ENCODE measurements at places on chromosomes 13 and 19.

- no peak for DNase-seq
These were observed 7.2 kb downstream of the PLEKHF1 start for GRCh38 chr19:29672319-29672932.

DNA sequence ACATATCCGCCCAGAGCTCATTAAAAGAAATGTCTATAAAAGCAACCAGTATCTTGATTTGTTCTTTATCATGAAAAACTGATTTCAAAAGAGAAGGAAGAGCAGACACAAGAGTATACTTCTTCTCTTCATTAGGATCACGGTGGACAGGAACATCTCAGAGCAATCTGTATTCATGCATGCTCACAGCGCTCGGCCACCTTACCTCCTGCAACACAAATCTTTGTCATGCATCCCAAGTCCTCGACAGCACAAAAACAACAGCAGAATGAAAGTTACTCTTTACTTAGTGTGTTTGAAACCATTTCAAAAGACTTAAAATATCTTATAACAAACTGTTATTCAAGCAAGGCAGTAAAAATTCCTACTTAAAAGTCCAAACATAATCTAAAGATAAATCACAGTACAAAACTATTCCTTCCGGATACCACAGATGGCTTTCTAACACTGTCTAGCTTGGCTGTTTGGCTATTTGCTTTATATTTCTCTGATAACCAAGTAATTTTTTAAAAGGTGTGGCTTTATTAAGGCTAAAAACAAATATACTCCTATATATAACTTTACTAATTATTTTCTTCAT is 174.5 kb downstream of the TBC1D4 start:
- DNase-seq = no peak

DNA sequence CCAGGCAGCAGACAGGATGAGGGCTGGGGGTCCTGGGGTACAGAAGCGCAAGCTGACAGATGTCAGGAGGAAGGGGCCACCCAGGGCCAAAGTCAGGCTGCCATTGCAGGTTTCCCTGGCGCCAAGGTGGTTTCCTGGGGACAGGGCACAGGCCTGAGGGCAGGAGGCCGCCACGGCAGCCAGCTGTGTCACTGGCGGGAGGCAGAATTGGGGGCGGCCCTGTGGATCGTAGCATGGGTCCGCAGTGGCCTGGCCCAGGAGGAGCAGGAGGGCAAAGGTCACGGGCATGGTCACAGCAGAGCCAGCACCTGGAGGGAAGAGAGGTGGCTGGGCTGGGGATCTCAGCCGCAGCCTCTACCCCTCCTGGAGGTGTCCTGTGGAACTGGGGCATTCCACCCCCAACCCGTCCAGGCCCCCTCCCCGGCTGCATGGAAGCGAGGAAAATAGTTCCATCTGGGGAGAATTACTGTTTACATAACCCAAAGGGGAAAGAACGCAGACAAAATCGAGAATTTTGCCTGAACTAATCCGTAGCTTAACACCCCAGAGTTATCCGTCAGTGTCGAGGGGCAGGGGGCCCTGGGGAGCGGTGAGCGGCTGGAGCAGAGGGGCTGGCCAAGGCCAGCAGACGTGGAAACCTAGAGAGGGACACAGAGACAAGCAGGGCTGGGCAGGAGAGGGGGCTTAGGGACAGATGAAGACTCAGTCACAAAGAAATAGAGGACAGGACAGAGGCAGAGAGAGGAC is 1.9 kb downstream of the NTN5 start:
- DNase-seq = no peak

- DNase-seq = no peak
These were observed 65.4 kb upstream of the ZNF91 start for GRCh38 chr19:23460656-23461055.

- DNase-seq = no peak
These were observed 15.9 kb downstream of the LHFPL6 start for GRCh38 chr13:39586958-39587605.

GRCh38 chr19:51799774-51800472 is 5.0 kb downstream of the FPR3 start:
- DNase-seq = no peak

GRCh38 chr19:1698636-1699035 is 46.2 kb upstream of the TCF3 start:
- DNase-seq = no peak

DNA sequence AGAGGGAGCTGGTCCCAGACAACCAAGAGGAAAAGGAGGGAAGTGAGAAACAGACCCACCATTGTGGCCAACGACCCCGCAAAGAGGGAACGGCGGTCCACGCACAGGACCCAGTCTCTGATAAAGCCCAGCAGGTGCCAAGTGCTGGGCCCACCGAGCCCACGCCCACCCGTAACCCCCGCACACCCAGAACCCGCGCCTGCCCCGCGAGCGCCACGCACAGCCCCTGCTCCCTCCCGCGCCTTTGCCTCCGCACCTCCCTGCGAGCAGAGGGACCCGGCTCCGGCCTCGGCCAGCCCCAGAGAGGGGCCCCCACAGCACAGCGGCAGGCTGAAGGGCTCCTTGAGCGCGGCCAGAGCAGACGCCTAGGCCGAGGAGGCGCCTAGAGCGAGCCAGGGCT is 1192.2 kb downstream of the PCDH17 start:
- DNase-seq = no peak

- DNase-seq = no peak
These were observed 818.2 kb downstream of the UQCRFS1 start for GRCh38 chr19:28394725-28395124.

GRCh38 chr19:17402982-17403855 is 2.2 kb downstream of the BST2 start:
- DNase-seq = peak; percentile 68

GRCh38 chr13:62453761-62454160 is 1038.1 kb upstream of the PCDH20 start:
- DNase-seq = no peak

- no peak for DNase-seq
These were observed 739.4 kb upstream of the GPC6 start for GRCh38 chr13:92487238-92487637.

DNA sequence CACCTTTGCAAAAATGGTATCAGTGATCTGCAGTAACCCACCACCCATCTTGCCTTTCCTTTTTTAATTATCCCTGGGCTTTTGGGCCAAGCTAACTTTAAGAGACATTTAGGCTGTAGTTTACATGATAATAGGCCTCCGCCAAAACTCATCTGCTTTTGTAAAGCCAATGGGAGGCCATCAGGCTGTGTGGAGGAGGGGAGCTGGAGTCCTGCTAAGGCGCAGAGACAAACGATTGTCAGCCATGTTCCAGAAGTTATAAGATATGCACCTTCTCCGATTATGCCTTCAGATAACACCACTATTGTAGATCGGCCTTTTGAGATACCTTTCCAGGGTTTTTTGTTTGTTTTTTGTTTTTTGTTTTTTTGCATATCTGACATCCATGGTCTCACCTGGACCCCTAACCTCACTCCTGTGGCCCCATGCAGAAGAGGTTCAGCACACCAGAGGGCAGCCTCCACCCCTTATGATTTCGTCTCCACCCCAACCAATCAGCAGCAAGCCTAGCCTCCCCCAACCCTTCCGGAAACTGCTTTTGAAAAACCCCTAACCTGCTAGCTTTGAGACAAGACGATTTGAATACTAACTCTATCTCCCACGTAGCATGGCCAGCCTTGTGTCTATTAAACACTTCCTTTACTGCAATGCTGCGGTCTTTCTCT is 113.9 kb upstream of the UBL3 start:
- no peak for DNase-seq

GRCh38 chr19:41925208-41926003 is 2.8 kb downstream of the ERFL start:
- DNase-seq = no peak

- no peak for DNase-seq
These were observed 69.5 kb downstream of the DACH1 start for GRCh38 chr13:71797517-71797916.

GRCh38 chr13:36788276-36788675 is 30.7 kb upstream of the RFXAP start:
- no peak for DNase-seq

DNA sequence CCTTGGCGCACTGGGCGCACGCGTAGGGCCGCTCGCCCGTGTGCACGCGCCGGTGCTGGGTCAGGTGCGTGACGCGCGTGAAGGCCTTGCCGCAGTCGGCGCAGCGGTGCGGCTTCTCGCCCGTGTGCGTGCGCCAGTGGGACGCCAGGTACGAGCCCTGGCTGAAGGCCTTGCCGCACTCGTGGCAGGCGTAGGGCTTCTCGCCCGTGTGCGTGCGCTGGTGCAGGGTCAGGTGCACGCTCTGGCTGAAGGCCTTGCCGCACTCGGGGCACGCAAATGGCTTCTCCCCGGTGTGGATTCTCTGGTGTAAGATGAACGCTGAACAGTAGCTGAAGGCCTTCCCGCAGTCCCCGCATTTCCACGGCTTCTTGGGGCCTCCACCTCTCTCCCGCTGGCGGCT is 7.0 kb downstream of the ZNF835 start:
- DNase-seq = no peak

DNA sequence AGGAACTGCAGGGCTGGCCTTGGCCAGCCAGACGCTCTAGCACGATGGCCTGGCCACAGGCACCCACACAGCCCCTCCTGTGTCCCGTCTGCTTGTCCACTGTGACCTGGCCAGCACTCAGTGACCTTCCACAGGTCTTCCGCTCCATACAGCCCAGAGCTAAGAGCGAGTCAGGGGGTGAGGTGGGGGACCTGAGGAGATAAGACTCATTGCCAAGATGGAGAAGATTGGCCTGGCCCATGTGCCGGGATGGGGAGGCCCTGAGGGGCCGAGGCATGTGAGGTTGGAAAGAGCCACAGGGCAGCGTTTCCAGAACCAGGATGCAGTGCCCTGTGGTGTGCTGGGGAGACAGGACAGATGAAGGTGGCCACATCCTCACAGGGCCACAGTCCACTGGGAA is 10.2 kb upstream of the SLC7A9 start:
- DNase-seq = no peak

- no peak for DNase-seq
These were observed 147.5 kb downstream of the NDFIP2 start for GRCh38 chr13:79628463-79628862.

DNA sequence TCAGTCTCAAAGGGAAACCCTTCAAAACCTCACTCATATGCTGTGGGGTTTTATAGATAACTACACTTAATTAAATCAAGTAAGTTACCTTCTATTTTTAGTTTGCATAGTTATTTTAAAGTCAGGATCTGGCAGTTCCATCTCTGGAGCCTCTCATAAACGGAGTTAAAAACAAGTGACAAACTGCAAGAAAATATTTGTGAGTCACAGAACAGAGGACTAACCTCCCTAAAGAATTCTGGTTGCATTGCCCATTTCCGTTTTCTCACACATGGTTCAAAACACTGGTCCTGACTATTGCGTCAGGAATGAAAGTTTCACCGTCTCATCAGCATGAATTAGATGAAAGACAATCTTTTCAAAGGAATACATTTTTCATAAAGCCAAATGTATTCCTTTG is 10.6 kb downstream of the RXFP2 start:
- no peak for DNase-seq

- DNase-seq = no peak
These were observed 102.3 kb downstream of the STOML3 start for GRCh38 chr13:38888309-38888708.

DNA sequence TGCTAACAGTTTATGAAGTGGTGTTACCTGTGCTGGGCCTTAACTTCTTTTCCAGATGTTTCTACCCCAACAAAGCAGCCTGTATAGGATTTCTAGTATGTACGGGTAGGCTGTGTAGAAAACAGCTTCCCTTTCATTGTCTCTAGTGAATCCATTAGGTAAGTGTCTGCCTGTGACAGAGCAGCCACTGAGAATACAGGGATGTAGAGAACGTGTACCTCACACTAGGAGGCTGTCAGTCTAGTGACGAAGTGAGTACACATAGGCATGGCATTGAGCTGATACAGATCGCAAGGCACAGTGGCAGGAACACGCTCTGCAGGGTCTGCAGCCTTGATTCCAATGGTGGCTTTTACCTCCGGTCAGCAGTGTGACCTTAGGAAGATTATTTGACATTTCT is 117.7 kb downstream of the SHISA2 start:
- DNase-seq = no peak

DNA sequence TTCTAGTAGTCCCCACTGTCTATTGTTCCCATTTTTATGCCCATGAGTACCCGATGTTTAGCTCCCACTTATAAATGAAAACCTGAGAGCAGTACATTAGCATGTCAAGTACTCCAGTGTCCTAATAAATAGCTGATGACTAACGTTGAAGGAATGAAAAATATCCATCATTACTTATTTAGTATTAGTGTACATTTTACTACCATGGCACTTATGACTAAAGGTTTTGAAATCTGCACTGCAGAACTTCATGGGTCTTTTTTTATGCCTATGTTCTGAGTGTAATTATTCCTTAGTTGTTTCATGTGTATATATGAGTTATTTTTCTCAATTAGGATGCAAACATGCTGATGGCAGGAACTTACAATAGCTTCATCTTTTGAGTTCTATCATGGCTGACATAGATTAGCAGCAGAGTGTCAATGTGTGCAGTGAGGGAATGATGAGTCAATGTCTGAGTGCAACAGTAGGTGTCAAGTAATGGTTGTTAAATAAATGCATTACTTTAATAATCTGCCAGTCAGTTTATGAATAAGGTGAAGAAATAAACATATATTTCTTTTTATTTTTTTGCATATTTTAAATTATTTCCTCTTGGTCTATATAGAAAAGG is 188.4 kb downstream of the ITGBL1 start:
- DNase-seq = no peak

DNA sequence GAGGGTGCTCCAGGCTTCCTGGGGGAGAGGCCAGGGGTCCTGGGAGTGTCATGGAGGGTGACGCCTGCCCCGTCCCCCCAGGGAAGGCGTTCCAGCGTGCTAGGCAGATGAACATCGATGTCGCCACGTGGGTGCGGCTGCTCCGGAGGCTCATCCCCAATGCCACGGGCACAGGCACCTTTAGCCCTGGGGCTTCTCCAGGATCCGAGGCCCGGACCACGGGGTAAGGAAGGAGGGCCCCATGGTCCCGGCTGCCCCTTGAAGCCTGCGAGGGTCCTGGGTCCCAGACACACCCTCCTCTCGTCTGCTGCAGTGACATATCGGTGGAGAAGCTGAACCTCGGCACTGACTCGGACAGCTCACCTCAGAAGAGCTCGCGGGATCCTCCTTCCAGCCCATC is 11.4 kb downstream of the PTGER1 start:
- no peak for DNase-seq

DNA sequence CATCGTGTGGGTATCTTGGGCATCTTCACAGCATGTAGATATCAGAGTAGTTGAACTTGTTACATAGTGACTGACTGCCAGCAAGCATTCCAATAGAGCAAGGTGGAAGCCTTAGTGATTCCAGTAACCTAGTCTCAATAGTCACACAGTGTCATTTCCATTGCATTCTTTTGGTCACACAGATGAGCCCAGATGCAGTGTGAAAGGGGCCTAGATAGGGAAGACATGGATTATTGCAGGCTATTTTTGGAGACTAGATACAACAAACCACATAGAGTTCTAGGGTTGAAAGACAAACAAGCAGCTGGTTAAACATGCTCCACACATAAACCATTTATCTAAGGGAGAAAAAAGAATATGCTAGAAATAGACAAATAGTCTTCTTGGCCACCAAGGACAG is 553.5 kb downstream of the DCT start:
- no peak for DNase-seq

DNA sequence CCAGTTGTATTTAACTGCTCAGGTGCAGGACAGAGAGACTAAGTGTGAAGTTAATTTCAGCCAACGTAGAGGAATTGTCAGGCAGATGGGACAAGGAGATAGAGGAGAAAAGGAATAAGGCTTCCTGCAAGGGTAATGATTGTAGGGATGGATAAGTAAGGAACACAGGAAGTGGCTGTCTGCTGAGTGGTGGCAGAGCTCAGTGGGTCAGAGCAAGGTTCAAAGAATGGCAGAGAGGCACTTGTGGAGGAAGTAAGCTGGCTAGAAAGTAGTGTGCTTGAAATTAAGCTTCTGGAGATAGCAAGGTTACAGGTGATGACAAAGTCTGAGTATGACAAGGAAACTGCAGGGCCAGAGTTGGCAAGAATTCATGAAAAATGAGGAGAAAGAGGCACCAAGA is 47.9 kb downstream of the USPL1 start:
- DNase-seq = no peak
